ENCODE measurements at places on chromosomes 13 and 19.

DNA sequence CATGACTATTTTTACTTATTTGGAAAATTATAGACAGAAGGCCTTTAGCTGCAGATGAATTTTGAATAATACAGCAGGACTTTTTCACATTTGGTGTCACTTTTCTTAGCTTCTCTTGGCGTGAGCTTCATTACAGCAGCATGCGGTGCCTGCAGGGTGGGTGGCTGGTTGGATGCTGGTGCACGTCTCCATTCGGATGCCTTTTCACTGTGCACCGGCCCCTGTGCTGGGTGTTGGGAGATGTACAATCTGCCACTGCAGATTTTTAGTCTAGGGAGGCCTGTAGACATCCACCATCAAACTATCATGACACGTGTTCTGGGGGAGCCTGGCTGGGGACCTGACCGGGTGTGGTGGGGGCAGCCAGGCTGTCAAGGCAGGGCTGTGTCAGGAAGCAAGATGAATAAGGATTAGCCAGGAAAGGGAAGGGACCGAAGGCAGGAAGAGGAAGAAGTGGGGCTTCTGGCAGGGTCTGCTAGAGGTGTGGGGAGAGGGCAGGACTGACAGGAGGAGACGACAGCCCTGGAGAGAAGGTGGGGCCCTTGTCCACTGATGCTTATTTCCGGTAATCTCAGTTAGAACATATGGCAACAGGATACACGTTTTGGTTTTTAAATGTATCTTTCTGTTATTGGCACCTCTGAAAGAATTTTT, 88.8 kb downstream of the ARHGEF7 start:
- no peak for DNase-seq

DNA sequence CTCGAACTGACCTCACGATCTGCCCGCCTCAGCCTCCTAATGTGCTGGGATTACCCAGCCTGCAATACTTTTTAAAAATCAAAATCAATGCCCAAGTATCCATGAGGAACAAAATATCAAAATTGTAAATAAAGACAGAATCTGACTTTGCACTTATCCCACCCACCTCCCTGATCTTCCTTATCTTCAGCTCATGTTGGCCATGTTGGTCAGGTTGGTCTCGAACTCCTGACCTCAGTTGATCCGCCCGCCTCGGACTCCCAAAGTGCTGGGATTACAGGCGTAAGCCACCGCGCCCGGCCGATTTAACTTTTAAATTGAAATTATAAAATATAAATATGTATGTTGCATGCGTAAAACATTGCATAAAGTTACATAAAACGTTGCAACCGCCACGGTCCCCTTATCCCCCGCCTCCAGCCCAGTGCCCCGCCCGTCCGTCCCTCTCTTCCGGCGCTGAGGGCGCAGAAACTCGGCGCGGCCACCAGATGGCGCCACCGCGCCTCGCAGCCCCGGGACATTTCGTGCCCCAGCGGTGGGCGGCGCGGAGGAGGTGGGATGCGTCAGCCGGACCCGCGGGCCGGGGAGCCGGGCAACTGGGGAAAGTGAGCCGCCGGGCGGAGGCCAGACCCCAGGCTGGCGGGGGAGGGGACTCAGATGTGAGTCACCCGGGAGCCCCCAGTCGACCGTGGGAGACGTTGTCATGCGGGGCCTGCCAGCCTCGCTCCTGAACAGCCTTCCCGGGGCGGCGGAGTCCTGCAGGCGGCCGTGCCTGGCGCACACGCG, 1.5 kb upstream of the GADD45B start:
- peak; percentile 92 for DNase-seq

- DNase-seq = no peak
Measured at GRCh38 chr19:45163751-45164460, 3.1 kb upstream of the NKPD1 start.

- no peak for DNase-seq
Measured at GRCh38 chr19:56969759-56970178, 129.2 kb upstream of the PEG3 start.

GRCh38 chr13:79336966-79337365, 69.1 kb downstream of the RBM26 start:
- DNase-seq = no peak

GRCh38 chr19:57803594-57804325, 11.0 kb downstream of the ZNF552 start:
- DNase-seq = peak; percentile 26

GRCh38 chr13:68023838-68024581, 793.9 kb upstream of the PCDH9 start:
- no peak for DNase-seq

GRCh38 chr19:35138305-35138892, at the start of gene FXYD1:
Gene FXYD1 (plus strand): TSS chr19:35138824. CDS start chr19:35140080, 1,256 bp downstream.
- DNase-seq = no peak
